ELF-1 (cell line): ENCODE measurements at places on chromosomes 1 and 21.

DNA sequence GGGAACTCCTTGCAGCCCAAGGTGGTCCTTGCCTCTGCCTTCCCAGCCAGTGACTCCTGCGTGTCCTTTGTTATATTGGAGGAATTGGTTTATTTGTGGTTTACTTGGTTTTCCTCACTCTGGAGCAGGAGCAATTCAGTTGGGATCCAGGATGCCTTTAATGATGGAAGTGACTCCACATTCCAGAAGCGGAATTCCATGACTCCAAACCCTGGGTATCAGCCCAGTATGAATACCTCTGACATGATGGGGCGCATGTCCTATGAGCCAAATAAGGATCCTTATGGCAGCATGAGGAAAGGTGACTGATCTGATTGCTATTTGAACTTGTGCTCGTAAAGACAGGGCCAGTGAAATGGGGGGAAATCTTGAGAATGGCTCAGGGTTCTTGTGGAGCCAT, 15.1 kb upstream of the PIGV start:
- no peak for DNase-seq

- peak; percentile 89 for DNase-seq
Measured at GRCh38 chr1:110495926-110496600, 22.9 kb downstream of the KCNA10 start.

- no peak for DNase-seq
Measured at GRCh38 chr1:188043536-188044245, 1214.9 kb downstream of the PLA2G4A start.

- no peak for DNase-seq
Measured at GRCh38 chr1:159866066-159866465, 3.6 kb upstream of the VSIG8 start.
